ENCODE measurements at places on chromosomes 1 and 21.

- no peak for DNase-seq
These were observed 159.5 kb downstream of the LTN1 start for GRCh38 chr21:28833182-28833581.

DNA sequence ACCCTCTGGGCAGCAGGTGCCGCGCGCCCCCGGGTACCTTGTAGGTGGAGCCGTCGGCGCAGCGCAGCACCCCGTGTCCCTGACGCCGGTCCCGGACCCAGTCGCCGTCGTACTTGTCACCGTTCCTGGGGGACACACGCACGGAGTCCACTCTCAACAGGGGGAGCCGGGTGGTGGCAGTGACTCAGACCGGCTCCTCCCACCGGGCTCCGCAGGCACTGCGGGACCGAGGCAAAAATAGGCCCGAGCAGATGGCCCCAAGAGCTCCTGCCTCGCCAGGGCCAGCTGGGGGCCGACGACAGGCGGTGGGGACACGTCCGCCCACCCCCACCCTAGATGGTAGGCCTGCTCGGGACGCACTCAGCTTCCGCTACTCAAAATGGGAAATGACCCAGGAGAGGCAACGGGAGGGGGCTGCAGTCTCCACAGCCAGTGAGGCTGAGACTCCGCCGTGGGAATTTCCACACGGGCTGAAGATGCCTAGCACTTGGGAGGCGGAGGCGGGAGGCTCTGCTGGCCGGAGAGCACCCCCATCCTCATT lies 6.3 kb downstream of the MORN1 start:
- no peak for DNase-seq

DNA sequence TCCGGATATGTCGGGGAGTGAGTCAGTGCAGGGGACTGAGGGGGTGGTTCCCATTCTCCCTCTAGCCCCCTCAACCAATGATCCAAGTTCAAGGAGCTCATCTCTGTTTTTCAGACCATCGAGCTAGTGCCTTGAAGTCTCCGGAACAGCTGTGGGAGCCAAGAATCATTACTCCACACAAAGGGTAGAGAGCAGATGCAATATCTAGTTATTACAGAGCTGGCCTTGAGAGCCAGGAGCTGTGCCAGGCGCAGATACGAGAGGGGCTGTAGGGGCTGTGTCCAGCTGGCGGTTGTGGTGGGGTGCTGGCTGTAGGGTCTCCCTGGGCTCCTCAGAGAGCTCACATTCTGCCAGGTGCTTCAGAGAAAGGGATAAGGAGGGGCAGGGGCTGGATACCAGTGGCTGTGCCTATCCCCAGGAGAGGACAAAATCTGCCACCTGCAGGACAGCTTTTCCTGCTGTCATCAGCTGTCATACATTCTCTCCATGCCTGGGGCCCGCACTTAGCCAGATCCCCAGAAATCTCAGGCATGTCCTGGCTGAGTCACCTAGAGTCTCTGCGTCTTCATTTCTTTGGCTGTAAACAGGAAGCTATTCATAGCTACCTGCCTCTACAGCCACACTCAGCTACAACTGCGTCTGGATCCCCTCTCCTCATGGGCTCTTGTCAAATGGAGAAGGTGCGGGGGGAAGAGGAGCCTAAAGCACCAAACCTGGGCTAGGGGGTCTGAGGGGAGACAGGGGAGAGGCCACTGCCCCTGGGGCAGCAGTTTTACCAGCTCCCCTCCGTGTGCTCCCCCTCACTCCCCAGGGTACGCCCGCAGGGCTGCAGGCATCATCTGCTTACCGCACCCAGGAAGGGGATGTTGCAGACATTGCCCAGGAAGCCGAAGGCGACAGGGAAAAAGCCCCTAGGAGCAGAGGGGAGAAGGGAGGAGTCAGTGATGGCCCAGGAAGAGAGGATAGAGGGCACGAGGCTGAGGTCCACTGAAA lies 2.4 kb upstream of the KISS1 start:
- no peak for DNase-seq

DNA sequence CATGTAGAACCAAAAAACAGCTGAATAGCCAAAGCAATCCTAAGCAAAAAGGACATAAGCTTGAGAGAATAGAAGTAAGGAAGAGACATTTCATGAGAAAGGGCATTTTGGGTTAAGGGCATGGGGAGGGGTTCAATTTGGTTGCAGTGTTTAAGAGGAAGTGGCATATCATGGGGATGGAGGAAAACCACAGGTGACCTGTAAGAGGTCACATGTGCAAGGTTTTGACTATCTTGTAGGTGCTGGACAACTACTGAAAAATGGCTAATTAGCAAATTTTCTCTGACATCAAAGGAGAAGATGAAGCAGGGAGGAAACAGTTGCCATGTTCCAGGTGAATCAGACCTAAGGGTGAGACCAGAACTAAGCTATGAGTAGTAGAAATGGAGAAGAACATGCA lies 31.3 kb upstream of the ROR1 start:
- no peak for DNase-seq

- no peak for DNase-seq
These were observed 15.5 kb downstream of the LRIF1 start for GRCh38 chr1:110948038-110948810.

DNA sequence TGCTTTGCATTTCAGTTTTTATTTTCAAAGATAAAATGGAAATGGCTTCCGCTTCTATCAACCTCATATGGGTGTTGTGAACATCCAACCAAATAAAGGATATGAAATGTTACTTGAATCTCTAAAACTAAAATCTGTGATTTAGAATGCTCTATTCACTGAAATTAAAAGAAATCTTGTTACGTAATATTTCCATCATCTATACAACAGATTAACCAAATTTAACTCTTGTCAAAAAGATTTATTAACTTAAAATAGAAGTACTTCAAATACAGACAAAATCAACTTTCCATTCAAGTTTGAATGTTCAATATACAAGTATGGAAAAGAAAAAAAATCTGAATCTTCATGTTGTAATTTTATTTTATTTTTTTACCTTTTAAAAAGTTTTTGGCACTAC lies 18.7 kb downstream of the PRPF38A start:
- no peak for DNase-seq

GRCh38 chr1:32623775-32624174 lies 26.6 kb downstream of the ZBTB8OS start:
- no peak for DNase-seq

GRCh38 chr1:29650041-29650400 lies 413.7 kb downstream of the PTPRU start:
- no peak for DNase-seq

DNA sequence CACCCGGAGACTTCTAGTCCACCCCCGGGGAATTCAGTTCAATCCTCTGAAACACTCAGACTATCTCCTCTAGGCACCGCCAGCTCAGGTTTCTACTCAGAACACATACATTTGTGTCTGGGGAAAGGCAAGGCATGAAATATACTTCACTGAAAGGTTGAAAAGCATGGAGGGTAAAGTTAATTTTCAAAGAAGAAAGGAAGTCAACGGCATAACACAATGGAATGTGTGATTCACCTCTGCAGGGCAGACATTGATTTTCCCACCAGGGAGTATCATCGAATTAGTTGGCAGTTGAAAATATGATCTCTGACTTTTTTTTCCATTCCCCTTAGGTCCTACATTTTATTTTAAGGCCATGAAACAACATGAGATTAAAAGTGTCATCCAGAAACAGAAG lies 669.4 kb downstream of the SMYD3 start:
- no peak for DNase-seq

DNA sequence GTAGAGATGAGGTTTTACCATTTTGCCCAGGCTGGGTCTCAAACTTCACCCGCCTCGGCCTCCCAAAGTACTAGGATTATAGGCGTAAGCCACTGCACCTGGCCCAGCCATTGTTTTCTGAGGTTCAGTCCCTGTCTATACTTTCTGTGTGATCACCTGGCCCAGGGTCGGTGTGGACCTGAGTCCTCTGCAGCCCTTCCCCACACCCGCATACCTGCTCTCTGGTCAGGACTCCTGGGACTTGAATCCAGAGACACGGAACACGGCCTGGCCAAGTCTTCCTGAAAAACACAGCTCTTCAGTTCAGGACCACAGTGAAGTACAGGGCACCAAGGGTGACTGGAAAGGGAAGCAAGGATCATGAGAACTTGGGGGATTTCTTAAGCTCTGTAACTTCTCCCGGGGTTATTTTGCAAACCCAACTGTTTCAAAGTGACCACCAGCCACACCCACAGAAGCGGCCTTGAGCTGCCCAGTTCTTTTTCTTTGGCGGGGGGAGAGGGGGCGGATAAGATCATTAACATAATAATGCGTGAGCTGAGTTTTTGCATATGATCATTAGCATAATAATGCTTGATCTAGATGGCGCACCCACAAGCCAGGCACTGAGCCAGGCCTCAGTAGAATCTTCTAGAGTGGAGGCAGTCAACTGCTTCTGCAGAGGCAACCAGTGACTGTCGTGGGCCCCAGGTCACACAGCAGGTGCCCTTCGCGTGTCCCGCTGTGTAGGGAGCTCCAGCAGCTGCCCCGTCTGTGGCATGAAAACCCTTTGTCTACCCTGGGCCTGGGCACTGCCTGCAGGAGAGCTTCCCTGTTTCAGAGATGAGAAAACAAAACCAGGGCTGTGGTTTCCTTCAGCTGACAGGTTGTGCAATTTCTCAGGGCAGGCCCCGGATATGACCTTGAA lies 1.7 kb upstream of the NADK start:
- DNase-seq, result peak; percentile 50

DNA sequence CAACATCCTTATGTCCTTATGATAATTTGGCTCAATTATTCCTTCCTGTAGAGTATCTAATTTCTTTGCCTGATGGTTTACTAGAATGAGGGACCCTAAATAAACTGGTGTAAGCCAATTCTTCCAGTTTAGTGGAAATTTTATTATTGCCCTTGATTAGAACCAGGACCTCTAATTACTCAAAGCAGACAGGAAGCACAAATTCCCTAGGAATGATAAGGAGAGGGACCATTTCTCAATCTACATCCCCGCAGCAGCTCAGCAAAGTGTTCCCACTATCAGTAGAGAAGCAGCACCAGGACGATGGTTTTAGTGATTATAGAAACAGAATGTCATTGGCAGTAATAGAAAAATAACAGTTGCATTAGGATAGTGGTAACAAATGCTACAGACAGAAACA lies 97.1 kb downstream of the PLPPR4 start:
- no peak for DNase-seq

GRCh38 chr1:121483234-121483633 lies 298.5 kb downstream of the SRGAP2C start:
- no peak for DNase-seq

DNA sequence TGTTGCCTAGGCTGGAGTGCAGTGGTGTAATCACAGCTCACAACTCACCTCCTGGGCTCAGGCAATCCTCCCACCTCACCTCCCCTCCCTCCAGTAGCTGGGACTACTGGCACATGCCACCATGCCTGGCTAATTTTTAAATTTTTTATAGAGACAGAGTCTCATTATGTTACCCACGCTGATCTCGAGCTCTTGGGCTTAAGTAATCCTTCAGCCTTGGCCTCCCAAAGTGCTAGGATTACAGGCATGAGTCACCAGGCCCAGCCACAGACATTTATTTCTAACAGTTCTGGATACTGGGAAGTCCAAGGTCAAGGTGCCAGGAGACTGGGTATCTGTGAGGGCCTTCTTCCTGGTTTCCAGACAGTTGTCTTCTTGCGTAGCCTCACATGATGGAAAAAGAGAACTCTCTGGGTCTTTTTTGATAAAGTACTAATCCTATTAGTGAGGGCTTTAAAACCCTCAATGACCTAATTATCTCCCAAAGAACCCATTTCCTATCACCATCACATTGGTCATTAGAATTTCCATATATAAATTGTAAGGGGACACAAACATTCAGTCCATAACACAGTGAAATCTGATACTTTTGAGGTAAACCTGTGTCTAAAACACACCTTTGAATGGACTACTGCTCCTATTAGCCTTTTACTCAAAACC lies 67.9 kb downstream of the PHACTR4 start:
- DNase-seq, result no peak
